H9 (cell line): ENCODE measurements at places on chromosomes 4 and X. TPM values are rescaled to one million over a fixed set of nuclear protein-coding genes. Genes with fewer than 3 reads are reported as not detected.

The SASH3 gene
- not detected in 2 replicates for total RNA-seq

The CFAP47 gene
- 0.09 TPM in 1 of 2 replicates, not detected in the other for total RNA-seq

GRCh38 chr4:125526420-125526819 is 211.7 kb downstream of the FAT4 start:
- no peak overlapping the region for H3K4me3 ChIP-seq
- H3K36me3 ChIP-seq, result no peaks in the 10 kb centered on the region
- H3K4me1 ChIP-seq, result no peaks in the 10 kb centered on the region
- H3K27ac ChIP-seq, result no peak overlapping the region
- no peaks in the 10 kb centered on the region for H3K27me3 ChIP-seq

The FGF5 gene
- not detected in 2 replicates for total RNA-seq

DNA sequence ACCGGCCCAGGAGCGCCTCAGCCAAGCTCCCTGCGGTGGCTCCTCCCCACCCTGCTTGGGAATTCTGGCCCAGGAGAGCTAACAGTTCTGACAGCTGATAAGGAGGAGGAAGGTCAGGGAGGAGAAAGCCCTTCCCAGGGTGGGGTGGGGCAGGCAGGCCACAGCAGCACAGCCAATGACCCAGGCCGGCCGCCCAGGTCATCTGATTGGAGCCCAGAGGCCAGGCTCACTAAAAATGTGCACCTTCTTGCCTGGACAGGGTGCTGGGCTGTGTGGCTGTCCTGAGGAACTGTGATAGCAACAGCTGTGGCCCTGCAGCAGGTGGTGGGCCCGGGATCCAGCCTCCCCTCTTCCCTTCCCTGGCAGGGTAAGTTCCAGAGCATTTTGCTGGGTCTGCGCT is 17.2 kb upstream of the SH3TC1 start:
- H3K4me3 ChIP-seq, result no peak overlapping the region
- H3K27me3 ChIP-seq, result no peaks in the 10 kb centered on the region
- DNase-seq, result no peak
- H3K4me1 ChIP-seq, result no peaks in the 10 kb centered on the region
- H3K36me3 ChIP-seq, result no peaks in the 10 kb centered on the region

The SLC9A7 gene
- 5.6 and 5.9 TPM in 2 replicates for total RNA-seq

GRCh38 chr4:135277068-135277979 is 1075.7 kb upstream of the PABPC4L start:
- H3K4me3 ChIP-seq, result no peak overlapping the region
- H3K4me1 ChIP-seq, result no peaks in the 10 kb centered on the region
- H3K27me3 ChIP-seq, result no peaks in the 10 kb centered on the region; the same call in 1 of the 2 replicates

The SERPINA7 gene
- total RNA-seq, result not detected in 2 replicates

The EPGN gene
- not detected in 2 replicates for total RNA-seq

The CCKAR gene
- total RNA-seq, result not detected in 2 replicates

The RNF150 gene
- 3.7 and 4.4 TPM in 2 replicates for total RNA-seq

DNA sequence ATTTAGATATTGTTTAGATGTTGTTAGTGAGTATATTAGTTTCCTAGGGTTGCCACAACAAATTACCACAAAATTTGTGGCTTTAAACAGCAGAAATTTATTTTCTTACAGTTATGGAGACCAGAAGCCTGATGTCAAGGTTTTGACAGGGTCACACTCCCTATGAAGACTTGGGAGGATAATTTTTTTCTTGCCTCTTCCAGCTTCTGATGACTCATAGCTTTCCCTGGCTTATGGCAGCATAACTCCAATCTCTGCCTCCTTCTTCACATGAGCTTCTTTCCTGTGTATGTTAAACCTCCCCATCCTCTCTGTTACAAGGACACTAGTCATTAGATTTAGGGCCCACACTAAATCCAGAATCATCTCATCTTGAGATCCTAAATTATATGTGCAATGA is 20.9 kb upstream of the RAB40A start:
- H3K4me1 ChIP-seq, result no peaks in the 10 kb centered on the region
- H3K27me3 ChIP-seq, result no peaks in the 10 kb centered on the region
- DNase-seq, result no peak
- no peaks in the 10 kb centered on the region for H3K36me3 ChIP-seq
- H3K27ac ChIP-seq, result no peak overlapping the region
- no peak overlapping the region for H3K4me3 ChIP-seq

The SLC34A2 gene
- 0.35 and 0.57 TPM in 2 replicates for total RNA-seq

The CHRNA9 gene
- 1.2 and 1.3 TPM in 2 replicates for total RNA-seq

The MAGEB10 gene
- total RNA-seq, result not detected in 2 replicates

The MMRN1 gene
- total RNA-seq, result not detected in 2 replicates

DNA sequence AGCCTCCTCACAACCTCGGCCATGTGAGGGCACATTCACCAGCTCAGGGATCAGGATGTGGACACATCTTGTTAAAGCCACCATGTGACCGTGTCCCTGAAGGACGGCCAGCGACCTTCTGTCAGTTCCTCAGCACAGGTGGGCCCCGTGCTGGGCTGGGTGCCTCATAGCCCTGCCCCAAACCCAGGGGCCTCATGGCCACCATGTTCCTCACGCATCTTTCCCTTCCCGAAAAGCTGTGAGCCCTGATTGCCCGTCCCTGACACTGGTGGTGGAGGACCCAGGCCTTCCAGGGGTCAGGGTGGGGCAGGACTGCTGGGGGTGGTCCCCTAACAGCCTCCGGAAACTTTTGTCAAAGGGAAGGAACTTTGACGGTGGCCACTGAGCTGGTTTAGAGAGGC is 60.1 kb upstream of the ADRA2C start:
- no peaks in the 10 kb centered on the region for H3K36me3 ChIP-seq
- no peak overlapping the region for H3K4me3 ChIP-seq
- no peak for DNase-seq
- no peaks in the 10 kb centered on the region for H3K4me1 ChIP-seq
- no peak overlapping the region for H3K27ac ChIP-seq
